ENCODE measurements at places on chromosomes 7 and 10. TPM values are rescaled to one million over a fixed set of nuclear protein-coding genes. Genes with fewer than 3 reads are reported as not detected.

SRI gene
- total RNA-seq, result 117 TPM

PFKP gene
- 156 TPM for total RNA-seq

PHYHIPL gene
- total RNA-seq, result under 0.01 TPM

CYP26C1 gene
- 0.06 TPM for total RNA-seq

FFAR4 gene
- total RNA-seq, result not detected

BICC1 gene
- 66.3 TPM for total RNA-seq

RELN gene
- total RNA-seq, result 1.3 TPM

SSMEM1 gene
- not detected for total RNA-seq

UBE2D4 gene
- 11.3 TPM for total RNA-seq

AOAH gene
- total RNA-seq, result not detected

GIMAP1 gene
- total RNA-seq, result 0.26 TPM

HECW1 gene
- total RNA-seq, result under 0.01 TPM

HOXA2 gene
- 0.79 TPM for total RNA-seq

FAM221A gene
- 1.5 TPM for total RNA-seq

SLC18A3 gene
- total RNA-seq, result not detected

HMX2 gene
- total RNA-seq, result not detected

SLC26A5 gene
- not detected for total RNA-seq

PILRA gene
- total RNA-seq, result not detected

GIMAP5 gene
- 0.12 TPM for total RNA-seq

NDUFA5 gene
- total RNA-seq, result 43.6 TPM

FUOM gene
- total RNA-seq, result 6.1 TPM

KIF11 gene
- 21.5 TPM for total RNA-seq

OLAH gene
- total RNA-seq, result under 0.01 TPM

CLCN1 gene
- total RNA-seq, result not detected

ANK3 gene
- 464 TPM for total RNA-seq

OR2A1 gene
- total RNA-seq, result under 0.01 TPM

CPED1 gene
- total RNA-seq, result 94.2 TPM

FANK1 gene
- total RNA-seq, result 5.7 TPM

MOGAT3 gene
- total RNA-seq, result not detected

MYL7 gene
- total RNA-seq, result not detected

ZNF775 gene
- 3.3 TPM for total RNA-seq

SFRP4 gene
- 35.0 TPM for total RNA-seq

CYP2E1 gene
- total RNA-seq, result 0.40 TPM

PAX4 gene
- not detected for total RNA-seq

GOLGA7B gene
- 0.06 TPM for total RNA-seq

HOXA3 gene
- total RNA-seq, result 1.6 TPM

ARHGAP22 gene
- total RNA-seq, result 161 TPM

C10orf67 gene
- total RNA-seq, result not detected

RSPH10B2 gene
- 0.19 TPM for total RNA-seq

OR2A12 gene
- not detected for total RNA-seq

LEP gene
- total RNA-seq, result not detected

MYL10 gene
- not detected for total RNA-seq

ANKRD26 gene
- total RNA-seq, result 8.6 TPM

AS3MT gene
- 8.2 TPM for total RNA-seq

NPC1L1 gene
- not detected for total RNA-seq

INA gene
- 0.44 TPM for total RNA-seq

BHLHA15 gene
- 0.13 TPM for total RNA-seq

ZFAND2A gene
- total RNA-seq, result 13.3 TPM

PRRT4 gene
- under 0.01 TPM for total RNA-seq

HOXA5 gene
- not detected for total RNA-seq

CYP2C18 gene
- not detected for total RNA-seq

TUBAL3 gene
- total RNA-seq, result not detected

SEPTIN14 gene
- not detected for total RNA-seq

SPDYE16 gene
- 0.06 TPM for total RNA-seq
